Activated CD4-positive, alpha-beta memory T cell treated with anti-CD3 and anti-CD28 coated beads, Interleukin-2, amount 10 ng/mL, durations not matched to agents 7 days and 5 days (primary cell): ENCODE measurements at places on chromosomes 1 and 21.

GRCh38 chr1:235513495-235514366 is 9.5 kb upstream of the B3GALNT2 start:
- DNase-seq, result no peak

DNA sequence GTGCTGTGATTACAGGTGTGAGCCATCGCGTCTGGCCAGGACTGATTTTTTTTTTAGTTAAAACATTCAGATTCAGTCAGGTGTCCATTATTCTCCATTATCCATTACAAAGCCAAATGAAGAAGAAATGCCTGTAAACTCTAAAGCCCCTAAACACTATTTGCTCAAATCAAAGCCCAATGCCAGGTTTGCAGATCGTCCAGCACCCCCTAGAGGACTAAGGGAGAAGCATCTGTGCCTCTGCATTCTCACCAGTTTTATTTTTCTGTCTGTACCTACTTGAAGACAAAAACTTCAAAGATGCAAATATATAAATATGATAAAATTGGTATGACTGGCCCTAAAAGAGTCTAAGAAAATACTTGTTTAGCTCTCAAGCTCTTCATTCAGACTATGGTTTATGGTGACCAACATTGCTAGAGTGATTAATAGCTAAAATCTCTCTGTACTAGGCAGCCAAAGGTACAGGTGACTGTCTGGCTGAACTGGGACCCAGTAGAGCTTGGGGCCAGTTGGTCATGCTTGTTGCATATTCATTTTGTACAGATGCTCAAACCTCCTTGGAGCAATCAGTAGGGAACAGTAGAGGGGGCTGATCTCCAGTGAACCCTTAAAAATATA is 138.4 kb downstream of the SYT2 start:
- peak; percentile 35 for DNase-seq

DNA sequence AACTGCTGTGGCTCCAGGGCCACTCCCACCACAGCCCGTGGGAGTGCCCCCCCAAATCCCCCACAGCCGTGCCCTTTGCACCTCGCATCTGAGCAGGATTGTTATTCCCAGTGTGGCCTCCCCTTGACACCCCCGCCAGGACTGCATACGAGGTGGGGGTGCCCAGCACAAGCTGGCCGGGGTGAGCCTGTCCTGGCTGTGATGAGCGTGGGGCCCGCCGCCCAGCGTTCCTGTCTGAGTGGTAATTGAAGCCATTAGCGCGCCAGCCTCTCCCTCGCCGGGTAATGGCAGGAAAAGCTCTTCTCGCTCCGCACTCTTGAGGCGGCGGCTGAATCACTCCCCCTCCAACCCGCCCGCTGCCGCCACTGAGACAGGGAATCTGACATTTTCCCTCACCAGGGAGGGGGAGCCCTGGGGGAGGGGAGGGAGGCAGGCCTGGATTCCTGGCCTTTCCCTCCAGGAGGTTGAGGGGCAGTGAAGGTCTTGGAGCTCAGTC is 27.7 kb downstream of the PTPRF start:
- DNase-seq, result no peak

- peak; percentile 70 for DNase-seq
Observed at GRCh38 chr1:67686267-67687197, 1.5 kb downstream of the GADD45A start.

DNA sequence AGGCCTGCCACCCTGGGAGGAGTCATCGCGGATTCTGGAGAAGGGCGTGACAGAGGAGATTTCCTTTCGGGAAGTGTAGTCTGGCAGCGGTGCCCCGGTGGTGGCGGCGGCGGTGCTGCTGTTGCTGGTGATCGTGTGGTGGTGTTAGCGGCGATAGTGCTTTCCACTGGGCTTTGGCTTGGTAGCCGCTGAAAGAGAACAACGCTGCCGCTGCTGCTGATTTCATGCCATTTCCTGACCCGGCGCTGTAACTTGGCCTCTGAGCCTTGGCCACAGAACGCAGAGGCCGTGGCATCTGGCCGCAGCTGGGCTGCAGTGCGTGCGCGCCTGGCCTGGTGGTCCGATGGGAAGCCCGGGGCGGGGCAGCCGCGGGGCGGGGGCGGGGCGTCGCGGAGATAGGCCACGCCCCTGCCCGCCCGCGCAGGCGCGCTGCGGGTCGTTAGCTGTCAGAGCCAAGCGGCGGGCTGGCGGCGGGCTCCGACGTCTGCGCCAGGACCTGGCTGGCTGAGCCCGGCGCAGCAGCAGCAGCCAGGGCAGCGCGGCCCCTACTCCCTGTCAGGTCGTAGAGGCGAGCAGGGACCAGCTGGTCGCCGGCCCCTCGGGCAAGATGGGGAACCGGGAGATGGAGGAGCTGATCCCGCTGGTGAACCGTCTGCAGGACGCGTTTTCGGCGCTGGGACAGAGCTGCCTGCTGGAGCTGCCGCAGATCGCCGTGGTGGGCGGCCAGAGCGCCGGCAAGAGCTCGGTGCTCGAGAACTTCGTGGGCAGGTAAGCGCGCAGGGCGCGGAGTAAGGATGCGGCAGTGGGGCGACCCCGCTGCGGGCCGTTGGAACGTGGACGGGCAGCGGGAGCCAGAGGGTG is at the start of gene DNM3:
Gene DNM3 (plus strand): TSS at position 449 of the 861 bp plus-strand sequence. CDS start 159 bp downstream, at position 608.
- DNase-seq, result peak; percentile 82

DNA sequence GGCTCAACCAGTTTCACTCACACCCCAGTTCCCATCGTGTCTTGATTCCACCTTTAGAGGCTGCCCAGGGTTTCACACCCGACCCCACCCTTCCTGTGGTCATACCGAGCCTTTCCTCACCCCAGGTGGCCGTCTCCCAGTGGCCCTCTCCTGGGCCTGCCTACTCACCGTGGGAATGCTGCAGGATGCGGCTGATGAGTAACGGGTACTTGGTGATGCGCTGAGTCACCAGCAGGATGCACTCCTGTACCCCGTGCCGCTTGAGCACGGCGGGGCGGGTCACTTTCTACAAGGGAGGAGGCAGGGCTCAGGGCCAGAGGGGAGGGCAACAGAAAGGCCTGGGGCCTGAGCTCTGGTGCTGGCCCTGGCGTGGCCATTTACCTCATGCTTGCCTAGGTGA is 16.4 kb downstream of the ARHGEF2 start:
- DNase-seq, result peak; percentile 62

DNA sequence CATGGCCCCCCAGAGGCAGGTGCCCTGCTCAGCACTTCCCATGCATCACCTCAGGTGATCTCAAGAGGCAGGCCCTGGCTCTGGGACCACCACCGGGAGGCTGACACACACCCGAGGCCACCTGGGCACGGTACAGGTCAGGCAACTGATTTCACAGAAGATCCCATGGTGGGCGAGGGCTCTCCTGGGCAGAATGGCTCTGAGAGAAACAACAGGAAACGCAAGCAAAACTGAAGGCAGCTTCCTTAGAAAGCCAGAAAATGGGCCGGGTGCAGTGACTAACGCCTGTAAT is 11.4 kb upstream of the SKI start:
- DNase-seq, result no peak

- no peak for DNase-seq
Observed at GRCh38 chr21:14690886-14691285, 144.8 kb upstream of the SAMSN1 start.

GRCh38 chr1:238370599-238370998 is 479.9 kb upstream of the ZP4 start:
- no peak for DNase-seq

DNA sequence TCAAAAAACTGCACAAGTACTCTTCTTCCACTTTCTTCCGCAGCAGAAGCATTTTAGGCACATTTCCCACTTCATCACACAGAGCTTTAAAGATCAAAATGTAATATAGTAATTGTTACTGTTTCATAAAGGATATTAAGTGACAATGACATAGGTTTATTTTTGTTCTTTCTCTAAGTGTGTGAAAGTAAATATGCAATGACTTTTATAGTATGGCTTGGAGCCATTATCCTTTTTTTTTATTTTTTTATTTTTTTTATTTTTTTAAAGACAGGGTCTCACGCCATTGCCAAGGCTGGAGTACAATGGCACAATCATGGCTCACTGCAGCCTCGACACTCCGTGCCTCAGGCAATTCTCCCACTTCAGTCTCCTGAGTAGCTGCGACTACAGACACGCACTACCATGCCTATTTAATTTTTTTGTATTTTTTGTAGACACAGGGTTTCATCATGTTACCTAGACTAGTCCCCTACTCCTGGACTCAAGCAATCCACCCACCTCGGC is 7.0 kb downstream of the TRIM33 start:
- DNase-seq, result no peak

DNA sequence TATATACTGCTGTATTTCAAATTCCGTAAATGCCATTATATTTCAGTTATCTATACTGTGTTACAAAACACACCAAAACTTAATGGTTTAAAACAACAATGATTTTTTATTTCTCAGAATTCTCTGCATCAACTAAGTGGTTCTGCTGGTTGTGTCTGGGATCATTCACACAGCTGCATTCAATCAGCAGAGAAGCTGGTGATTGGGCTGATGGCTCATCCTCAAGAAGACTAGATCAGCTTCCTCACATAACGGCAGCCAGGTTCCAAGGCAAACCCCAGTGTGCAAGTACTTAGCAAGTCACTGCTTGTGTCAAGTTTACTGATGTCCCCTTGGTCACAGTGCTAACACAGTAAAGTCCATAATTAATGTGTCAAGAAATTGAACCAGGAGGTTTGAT is 86.3 kb upstream of the VANGL1 start:
- DNase-seq, result no peak

DNA sequence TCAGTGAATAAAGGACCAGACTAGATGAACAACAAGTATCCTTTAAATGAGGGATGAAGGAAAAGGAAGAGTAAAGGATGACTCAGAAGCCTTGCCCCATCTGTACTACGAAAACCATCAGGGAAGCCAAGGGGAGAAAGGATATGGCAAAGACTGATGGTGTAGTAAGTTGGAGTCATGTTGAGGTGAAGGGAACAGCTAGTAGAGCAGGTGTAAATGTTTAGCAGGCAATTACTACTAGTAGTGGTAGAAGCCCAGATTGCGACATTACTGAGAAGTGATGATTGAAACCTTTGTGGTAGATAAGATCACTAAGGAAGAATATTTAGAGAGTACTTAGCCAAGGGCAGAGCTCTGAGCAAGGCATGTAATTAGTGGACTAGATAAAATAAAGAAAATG is 84.0 kb downstream of the PHTF1 start:
- DNase-seq, result no peak

DNA sequence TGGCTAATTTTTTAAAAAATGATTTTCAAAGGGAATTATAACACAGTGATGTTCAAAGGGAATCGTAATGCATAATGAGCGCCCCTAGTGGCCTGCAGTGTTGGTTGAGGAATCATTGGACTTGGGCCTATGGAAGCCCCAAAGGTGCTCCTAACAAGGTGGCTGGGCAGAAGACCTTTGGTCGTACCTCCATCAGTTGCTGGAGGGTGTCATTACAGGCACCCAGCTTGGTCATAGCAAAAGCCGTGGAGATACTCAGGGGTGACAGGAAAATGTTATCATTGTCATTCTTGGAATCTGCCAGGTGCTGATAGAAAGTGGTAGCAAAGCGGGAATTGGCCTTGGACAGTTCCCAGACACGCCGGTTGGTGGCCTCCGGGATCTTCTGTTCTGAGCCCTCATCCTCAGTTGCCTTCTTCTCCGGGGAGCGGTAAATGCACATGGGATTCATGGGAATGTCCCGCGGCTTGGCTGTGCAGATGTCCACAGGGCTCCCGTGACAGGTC is 2.7 kb downstream of the SERPINC1 start:
- DNase-seq, result peak; percentile 21

DNA sequence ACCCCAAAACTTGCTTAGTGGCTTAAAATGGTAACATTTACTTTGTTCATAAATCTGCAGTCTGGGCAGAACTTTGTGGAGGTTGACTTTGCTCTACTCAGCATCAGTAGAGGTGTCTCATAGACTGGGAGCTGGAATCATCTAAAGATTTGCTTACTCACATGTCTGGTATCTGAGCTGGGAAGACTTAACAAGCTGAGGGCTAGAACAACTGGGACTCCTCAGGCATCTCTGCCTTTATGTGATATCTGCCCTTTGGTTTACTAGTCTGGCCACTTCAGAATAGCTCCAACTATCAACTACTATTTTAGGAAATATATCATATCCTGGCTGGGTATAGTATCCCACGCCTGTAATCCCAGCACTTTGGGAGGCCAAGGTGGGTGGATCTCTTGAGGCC is 82.5 kb downstream of the C4BPA start:
- DNase-seq, result no peak

- no peak for DNase-seq
Observed at GRCh38 chr1:178659789-178660208, 65.2 kb upstream of the RALGPS2 start.

DNA sequence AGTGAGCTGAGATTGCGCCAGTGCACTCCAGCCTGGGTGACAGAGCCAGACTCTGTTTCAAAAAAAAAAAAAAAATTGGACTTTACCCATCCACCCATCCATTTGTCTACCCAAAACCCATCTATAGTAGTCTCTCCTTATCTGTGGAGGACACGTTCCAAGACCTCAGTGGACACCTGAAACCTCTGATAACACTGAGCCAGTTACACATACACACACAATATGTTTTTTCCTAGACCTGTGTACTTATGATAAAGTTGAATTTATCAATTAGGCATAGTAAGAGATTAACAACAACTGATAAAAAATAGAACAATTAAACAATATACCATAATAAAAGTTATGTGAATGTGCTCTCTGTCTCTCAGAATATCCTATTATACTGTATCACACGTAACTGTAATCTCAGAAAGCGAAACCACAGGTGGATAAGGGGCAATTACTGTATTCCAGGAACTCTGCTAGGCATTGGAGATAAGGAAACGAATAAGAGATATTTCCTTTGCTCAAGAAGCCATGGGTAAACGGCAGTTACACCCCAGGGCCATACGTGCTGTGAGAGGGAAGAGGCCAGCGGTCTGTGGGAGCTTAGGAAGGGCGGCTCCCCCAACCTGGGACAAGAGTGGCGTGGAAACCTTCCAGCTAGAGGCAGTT is 84.2 kb upstream of the DISP3 start:
- DNase-seq, result no peak

DNA sequence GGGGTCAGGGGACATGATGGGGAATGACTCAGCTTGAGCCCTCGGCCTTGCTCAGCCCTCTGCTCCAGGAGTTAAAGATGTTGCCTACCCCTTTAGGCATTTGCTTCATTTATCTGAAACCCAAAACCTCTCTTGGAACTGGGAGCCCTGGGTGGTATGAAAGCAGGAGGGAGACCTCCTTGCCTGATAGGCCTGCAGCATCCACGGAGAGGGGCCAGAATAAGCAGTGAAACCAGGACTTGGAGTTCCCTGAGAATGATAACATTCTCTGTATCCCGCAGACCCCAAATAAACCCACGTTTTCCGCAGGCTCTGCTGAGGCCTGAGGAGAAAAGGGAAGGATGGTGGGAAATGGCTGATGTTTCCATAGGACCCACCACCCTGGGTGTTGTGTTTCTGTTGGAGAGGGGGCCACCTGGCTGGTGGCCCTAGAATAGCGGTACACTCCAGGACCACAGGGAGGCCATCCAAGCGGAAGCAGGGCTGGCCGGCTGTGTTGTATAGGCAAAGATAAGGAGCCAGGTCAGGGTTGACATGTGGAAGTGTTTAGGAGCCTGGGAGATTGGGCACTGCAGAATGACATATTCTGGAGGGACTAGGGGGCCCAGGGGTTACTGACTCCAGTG is 77.4 kb downstream of the FOXD2 start:
- DNase-seq, result no peak

- DNase-seq, result no peak
Observed at GRCh38 chr1:64396817-64397216, 73.1 kb upstream of the CACHD1 start.
